Karpas-422 (cell line): ENCODE measurements at places on chromosomes 2 and 18. TPM values are rescaled to one million over a fixed set of nuclear protein-coding genes. Genes with fewer than 3 reads are reported as not detected.

CTIF gene
- total RNA-seq: 0.47 and 0.60 TPM in 2 replicates

CDH7 gene
- total RNA-seq: 0.14 TPM in 1 of 2 replicates, not detected in the other

CCDC85A gene
- total RNA-seq: not detected in 2 replicates

OST4 gene
- 201 and 402 TPM in 2 replicates for total RNA-seq

CCNT2 gene
- 15.0 and 42.9 TPM in 2 replicates for total RNA-seq

ELOA2 gene
- not detected in 2 replicates for total RNA-seq

COX7A2L gene
- 202 and 232 TPM in 2 replicates for total RNA-seq

IER3IP1 gene
- total RNA-seq: 32.2 and 32.9 TPM in 2 replicates

ZNF513 gene
- 7.0 and 12.6 TPM in 2 replicates for total RNA-seq

NCKAP1 gene
- not detected in 2 replicates for total RNA-seq

STPG4 gene
- total RNA-seq: 0.18 TPM in 1 of 2 replicates, not detected in the other

NDUFV2 gene
- 88.7 and 139 TPM in 2 replicates for total RNA-seq

NR4A2 gene
- total RNA-seq: 0.40 TPM in 1 of 2 replicates, not detected in the other

DNA sequence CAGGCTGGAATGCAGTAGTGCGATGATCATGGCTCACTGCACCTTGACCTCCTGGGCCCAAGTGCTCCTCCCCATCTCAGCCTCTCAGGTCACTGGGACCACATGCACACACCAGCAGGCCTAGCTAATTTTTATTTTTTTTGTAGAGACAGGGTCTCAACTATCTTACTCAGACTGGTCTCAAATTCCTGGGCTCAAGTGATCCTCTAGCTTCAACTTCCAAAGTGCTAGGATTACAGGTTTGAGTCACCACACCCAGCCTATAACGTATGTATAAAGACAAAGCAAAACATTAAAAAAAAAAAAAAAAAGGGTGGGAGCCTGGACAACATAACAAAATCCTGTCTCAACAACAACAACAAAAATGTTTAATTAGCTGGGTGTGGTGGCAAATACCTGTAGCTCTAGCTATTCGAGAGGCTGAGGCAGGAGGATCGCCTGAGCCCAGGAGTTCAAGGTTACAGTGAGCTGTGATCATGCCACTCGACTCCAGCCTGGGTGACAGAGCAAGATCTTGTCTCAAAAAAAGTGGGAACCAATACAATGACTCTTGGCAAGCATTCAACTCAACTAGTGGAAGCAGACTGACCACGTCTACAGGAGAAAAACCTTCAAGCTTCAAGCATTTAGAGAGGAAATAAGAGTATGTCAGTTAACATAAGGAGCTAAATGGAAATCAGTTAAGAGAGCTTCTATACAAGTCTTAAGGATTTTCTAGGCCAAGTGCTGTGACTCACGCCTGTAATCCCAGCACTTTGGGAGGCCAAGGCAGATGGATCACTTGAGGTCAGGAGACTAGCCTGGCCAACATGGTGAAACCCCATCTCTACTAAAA lies 2.6 kb downstream of the GTF3C2 start:
- H3K4me3 ChIP-seq: no peak overlapping the region
- no peaks in the 10 kb centered on the region for H3K27me3 ChIP-seq
- H3K4me1 ChIP-seq: peaks cover 59% of the 10 kb centered on the region
- H3K36me3 ChIP-seq: peaks cover 9% of the 10 kb centered on the region
- no peak overlapping the region; the same call in 1 of the 2 replicates for H3K27ac ChIP-seq

DNA sequence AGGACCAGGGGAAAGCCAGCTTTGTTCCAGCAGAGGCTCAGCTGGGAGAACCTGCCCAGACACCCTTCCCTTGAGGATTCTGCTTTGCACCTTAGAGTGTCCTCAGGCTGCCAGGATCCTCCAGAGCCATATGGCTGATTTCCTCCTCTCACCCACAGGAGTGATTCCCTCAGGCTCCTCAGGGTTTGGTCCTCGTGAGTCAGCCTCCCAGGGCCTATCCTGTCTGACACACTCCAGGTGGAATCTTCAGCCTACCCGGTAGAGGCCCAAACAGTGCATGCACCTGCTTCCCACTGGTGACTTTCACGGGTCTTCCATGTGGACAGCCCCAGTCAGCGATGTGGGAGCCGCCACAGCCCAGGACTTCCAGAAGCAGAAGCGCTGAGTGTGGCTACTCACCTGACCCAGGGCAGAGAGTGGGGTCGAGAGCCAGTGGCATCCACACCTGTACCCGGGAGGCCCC lies 73.3 kb downstream of the TFCP2L1 start:
- DNase-seq: no peak
- no peak overlapping the region for H3K27ac ChIP-seq
- H3K27me3 ChIP-seq: no peaks in the 10 kb centered on the region

- H3K4me1 ChIP-seq: no peaks in the 10 kb centered on the region
- no peak overlapping the region for H3K27ac ChIP-seq
- no peak overlapping the region for H3K4me3 ChIP-seq
- H3K36me3 ChIP-seq: no peaks in the 10 kb centered on the region
- no peak for DNase-seq
- no peaks in the 10 kb centered on the region for H3K27me3 ChIP-seq
Measured at GRCh38 chr2:70817284-70817954, 3.0 kb downstream of the CLEC4F start.

- peak; percentile 87 for DNase-seq
- H3K4me1 ChIP-seq: peaks cover 42% of the 10 kb centered on the region
- no peaks in the 10 kb centered on the region for H3K27me3 ChIP-seq
- H3K4me3 ChIP-seq: peak overlapping the region; percentile 77
- H3K36me3 ChIP-seq: no peaks in the 10 kb centered on the region; the same call in 1 of the 2 replicates
Measured at GRCh38 chr2:178482437-178482836, 2.2 kb downstream of the PLEKHA3 start.

DNA sequence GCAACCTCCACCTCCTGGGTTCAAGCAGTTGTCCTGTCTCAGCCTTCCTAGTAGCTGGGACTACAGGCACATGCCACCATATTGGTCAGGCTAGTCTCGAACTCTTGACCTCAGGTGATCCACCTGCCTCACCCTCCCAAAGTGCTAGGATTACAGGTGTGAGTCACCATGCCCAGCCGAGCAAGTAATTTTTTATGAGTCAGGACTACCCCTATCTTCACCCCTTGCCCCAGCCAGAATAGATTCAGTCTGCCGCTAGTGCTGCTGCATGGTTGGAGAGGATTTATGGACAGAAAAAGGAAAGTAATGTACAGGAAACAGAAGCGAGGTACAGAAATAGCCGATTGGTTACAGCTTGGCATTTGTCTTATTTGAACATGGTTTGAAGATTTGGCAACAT lies 48.9 kb downstream of the BMPR2 start:
- H3K36me3 ChIP-seq: no peaks in the 10 kb centered on the region
- no peaks in the 10 kb centered on the region for H3K4me1 ChIP-seq
- H3K27ac ChIP-seq: no peak overlapping the region
- no peaks in the 10 kb centered on the region for H3K27me3 ChIP-seq

DNA sequence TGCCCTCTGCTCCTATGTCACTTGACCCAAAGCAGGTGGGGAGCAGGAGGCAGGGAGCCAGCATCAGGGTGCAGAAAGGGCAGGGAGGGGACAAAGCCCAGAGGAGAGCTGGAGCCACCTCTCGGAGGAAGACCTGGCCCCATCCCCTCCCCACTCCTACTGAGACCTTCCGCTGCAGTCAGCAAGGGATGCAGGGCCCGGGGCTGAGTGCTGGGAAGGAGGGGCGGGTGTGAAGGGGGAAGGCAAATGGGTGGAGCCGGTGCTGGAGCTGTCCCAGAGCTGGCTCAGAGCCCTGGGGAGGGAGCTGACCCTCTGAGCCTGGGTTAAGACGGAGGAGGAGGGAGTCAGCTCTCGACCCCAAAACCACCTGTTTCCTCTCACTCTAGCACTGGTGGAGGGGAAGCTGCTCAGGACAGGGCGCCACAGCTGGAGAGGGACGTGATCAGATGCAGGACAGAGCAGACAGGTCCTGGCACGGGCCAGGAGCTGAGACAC lies 33.8 kb downstream of the HS1BP3 start:
- H3K4me1 ChIP-seq: no peaks in the 10 kb centered on the region; the same call in 1 of the 2 replicates
- H3K27ac ChIP-seq: no peak overlapping the region
- DNase-seq: no peak
- H3K27me3 ChIP-seq: no peaks in the 10 kb centered on the region
- H3K36me3 ChIP-seq: no peaks in the 10 kb centered on the region

GRCh38 chr2:8427211-8427610 lies 254.6 kb upstream of the ID2 start:
- H3K4me1 ChIP-seq: peaks cover 10% of the 10 kb centered on the region
- no peaks in the 10 kb centered on the region for H3K36me3 ChIP-seq
- no peak for DNase-seq
- no peak overlapping the region for H3K27ac ChIP-seq
- no peak overlapping the region for H3K4me3 ChIP-seq

GRCh38 chr2:73614105-73614504 lies 28.1 kb downstream of the NAT8 start:
- no peak overlapping the region for H3K27ac ChIP-seq
- DNase-seq: no peak
- H3K4me1 ChIP-seq: peaks cover 4% of the 10 kb centered on the region; the same call in 1 of the 2 replicates
- no peak overlapping the region for H3K4me3 ChIP-seq

DNA sequence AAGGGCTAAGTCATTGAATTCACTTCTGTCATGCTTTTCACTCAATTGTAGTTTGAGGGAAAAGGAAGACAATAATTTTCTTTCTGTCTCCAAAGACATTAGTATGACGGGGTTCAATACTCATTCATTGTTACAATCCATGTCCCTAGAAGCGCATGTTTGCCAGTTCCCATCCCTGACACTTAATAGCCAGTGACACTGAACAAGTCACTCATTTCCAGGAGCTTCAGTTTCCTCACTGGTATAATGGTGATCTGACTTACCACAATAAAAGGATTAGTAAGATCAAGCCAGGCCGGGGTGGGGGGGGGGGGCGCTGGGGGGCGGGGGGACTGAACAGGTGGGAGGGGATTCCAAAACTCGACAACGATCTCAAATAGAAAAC lies 144.8 kb upstream of the MAP3K20 start:
- DNase-seq: no peak
- H3K27me3 ChIP-seq: no peaks in the 10 kb centered on the region
- no peak overlapping the region for H3K27ac ChIP-seq
- H3K4me3 ChIP-seq: no peak overlapping the region
- H3K4me1 ChIP-seq: no peaks in the 10 kb centered on the region
- no peaks in the 10 kb centered on the region for H3K36me3 ChIP-seq

DNA sequence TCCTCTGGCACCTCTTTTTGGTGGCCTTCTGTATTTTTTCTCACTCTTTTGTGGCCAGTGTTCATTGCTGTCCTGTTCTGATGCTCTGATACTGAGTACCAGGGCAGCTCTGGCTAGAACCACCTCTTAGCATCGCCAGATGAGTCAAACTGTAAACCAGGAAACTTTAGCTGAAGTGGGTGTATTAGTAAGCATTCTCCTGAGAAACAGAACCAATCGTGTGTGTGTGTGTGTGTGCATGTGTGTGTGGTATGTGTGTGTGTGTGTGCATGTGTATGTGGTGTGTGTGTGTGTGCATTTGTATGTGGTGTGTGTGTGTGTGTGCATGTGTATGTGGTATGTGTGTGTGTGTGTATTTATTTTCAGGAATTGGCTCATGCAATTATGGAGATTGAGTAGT lies 166.3 kb upstream of the SKOR2 start:
- no peak for DNase-seq
- no peak overlapping the region for H3K4me3 ChIP-seq

DNA sequence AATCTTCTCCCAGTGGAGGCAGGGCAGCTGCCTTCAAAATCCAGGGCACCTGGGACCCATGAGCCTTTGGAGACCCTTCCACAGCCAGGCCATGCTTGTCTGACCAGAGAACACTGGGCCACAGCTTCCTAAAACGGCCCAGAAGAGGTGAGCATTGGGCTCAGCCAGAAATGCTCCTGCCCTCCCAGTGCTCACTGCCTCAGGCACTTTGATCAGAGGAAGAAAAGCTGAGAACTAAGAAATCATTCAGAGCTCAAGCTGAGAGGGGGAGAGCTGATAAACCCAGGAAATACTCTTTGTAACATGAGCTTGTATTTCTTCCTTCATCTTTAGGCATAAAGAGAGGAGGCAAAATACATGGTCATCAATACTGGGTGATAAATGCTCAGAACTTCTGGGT lies 365.5 kb upstream of the KLHL29 start:
- peaks cover 21% of the 10 kb centered on the region for H3K4me1 ChIP-seq
- H3K27ac ChIP-seq: no peak overlapping the region
- H3K36me3 ChIP-seq: no peaks in the 10 kb centered on the region
- DNase-seq: no peak
- H3K27me3 ChIP-seq: no peaks in the 10 kb centered on the region

DNA sequence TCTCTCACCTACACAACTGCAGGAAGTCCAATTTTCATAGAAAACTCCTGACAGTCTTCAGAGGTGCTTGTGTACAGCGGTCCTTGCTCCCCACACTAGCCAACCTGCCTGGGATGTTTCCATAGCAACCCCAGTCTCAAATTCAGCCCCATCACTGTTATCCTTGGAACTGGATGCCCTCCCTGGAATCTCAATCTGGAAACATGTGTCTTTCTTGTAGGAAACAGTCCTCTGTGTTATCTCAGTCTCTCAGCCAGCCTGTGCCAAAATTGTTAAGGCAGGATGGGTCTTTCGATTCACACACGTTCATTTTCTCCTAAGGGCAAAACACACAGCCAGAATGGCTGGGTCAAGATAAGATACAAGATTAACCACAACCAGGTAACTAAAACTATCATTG lies 295.5 kb upstream of the RND3 start:
- no peak overlapping the region for H3K4me3 ChIP-seq
- no peaks in the 10 kb centered on the region for H3K4me1 ChIP-seq
- DNase-seq: no peak
- no peaks in the 10 kb centered on the region for H3K36me3 ChIP-seq
- no peaks in the 10 kb centered on the region for H3K27me3 ChIP-seq

DNA sequence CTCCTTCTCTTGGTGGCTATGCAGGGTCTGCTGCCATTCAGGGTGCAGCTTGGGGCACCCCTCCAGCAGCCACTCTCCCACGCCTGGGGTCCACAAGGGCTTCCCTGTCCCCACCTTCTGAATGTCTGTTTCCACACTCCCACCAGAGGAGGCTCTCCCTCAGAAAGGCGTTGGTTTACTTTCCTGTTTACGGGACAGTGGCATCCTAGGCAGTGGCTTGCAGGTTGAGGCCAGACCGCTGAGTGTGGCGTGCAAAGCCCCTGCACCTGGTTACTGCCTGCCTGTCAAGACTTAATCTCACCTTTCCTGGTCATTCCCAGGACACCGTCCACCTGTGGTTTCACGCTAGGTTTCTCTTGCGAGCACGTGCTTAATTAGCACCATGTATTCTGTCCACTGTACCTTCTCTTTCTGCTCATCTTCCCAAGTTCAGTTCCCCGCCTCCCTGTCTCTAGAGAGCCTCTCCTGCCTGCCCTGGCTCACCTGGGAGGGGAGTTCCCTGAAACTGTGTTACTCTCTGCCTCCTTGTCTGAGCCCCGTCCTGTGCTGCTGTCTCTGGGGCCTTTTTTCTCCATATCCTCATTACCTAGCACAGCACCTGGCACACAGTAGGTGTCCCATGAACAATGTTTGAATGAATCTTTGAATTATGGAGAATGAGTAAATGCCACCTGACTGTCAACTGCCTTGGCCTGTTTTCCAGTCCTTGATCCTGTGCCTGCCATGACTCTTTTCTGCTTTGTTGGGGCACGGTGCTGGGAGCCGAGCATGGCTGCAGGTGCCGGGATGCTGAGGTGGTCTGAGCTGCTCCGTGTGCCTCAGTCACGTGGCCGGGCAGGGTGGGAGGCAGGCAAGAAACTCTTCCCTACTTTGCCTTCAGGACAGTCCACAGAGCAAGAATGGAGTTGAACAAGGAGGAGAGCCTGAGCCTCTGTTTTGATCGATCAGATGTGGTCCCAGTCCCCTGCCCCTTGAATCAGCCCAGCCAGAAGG lies 56.4 kb downstream of the ARHGEF4 start:
- no peak overlapping the region; the same call in 1 of the 2 replicates for H3K4me3 ChIP-seq
- H3K27ac ChIP-seq: no peak overlapping the region
- peaks cover 24% of the 10 kb centered on the region for H3K4me1 ChIP-seq
- no peak for DNase-seq
- H3K36me3 ChIP-seq: no peaks in the 10 kb centered on the region
